Caki2 (cell line): ENCODE measurements at places on chromosomes 6 and 20. TPM values are rescaled to one million over a fixed set of nuclear protein-coding genes. Genes with fewer than 3 reads are reported as not detected.
A peak's percentile ranks its signal among the peaks of the same experiment; 100 is the strongest.

DNA sequence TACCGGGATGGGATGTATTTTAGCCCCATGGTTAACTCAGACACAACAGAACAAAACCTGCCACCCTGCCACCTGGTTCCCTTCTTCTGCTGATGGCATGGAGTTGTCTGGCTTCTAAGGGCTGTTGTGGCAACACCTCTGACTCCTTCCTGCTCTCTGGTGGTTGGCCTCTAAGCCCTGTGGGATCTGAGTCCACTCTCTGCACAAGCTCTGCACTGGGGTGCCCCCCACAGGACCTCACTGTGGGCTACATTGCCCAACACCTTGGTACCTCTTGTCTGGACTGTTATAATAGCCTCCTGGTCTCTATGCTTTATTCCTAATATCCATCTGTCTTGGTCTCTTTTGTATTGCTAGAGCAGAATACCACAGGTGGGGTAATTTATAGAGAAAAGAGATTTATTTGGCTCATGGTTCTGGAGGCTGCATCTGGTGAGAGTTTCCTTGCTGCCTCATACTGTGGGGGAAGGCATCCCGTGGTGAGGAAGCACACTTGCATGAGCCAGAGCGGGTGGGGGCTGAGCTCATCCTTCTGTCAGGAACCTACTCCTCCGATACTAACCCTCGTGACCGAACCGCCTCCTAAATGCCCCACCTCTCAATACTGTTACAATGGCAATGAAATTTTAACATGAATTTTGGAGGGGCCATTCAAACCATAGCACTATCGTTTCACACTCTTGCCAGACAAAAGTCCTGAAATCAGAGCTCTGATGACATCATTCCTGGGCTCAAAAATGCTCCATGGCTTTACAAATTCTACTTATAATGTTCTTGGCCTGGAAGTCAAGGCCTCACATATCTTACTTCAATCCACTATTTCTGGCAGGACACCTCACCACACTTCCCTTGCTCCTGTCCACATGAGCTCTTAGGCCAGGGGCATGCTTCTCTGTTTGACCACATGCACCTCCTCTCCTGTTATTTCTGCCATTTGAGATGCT lies 127.2 kb downstream of the PAX1 start:
- no peak for DNase-seq

- no peak for DNase-seq
Observed at GRCh38 chr20:8924539-8924938, 144.3 kb upstream of the PLCB4 start.

DNA sequence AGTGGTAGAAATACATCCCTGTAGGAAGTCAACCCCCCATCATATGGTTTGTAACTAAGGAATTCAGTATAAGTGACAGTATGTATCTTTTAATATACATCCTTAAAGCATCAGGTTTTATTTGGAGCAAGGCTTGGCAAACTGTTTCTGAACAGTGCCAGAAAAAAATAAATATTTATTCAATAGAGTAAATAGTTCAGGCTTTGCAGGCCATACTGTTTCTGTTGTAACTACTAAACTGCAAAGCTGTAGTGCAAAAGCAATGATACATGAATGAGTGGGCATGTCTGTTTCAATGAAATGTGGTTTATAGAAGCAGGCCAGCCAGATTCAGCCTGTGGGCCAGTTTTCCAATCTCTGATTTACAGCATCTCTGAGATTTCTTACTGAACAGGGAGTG lies 977 bp downstream of the MEI4 start:
- DNase-seq: no peak

GRCh38 chr6:72084992-72085569 lies 198.7 kb downstream of the RIMS1 start:
- peak; percentile 6 for DNase-seq

The PHACTR1 gene
- total RNA-seq: not detected in 2 replicates
